ENCODE measurements at places on chromosomes 13 and 19.

DNA sequence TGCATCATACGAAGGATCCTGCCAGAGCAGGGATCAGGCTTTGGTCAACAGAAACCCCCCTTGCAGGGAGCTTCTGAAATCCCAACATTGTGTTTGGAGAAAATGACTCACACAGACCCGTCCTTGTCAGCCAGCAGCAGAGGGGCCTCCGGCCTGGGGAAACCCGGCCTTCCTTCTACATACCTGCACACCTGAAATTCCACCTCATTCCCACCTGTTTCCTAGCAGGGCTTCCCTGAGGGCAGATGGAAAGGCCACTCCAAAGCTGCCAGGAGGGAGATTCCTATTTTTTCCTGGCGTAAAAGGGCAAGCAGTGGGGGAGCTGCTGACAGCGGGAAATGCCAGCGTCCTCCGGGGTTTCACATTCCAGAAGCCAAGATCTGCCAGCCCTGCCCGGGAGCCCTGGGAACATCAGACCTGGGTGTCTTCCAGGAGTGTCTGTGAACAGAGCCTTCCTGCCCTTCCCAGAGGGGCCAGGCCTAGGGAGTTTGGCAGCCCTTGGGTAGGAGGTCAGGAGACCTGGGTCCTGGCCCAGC lies 3.0 kb upstream of the IGFL1 start:
- DNase-seq = no peak

- DNase-seq = no peak
These were observed 38.1 kb downstream of the PSG5 start for GRCh38 chr19:43148233-43148632.

GRCh38 chr19:4359627-4360000 lies 16.3 kb downstream of the MPND start:
- no peak for DNase-seq

- DNase-seq = no peak
These were observed 13.0 kb downstream of the YIPF2 start for GRCh38 chr19:10915130-10916091.

GRCh38 chr13:84802073-84802472 lies 919.8 kb upstream of the SLITRK1 start:
- DNase-seq = no peak

DNA sequence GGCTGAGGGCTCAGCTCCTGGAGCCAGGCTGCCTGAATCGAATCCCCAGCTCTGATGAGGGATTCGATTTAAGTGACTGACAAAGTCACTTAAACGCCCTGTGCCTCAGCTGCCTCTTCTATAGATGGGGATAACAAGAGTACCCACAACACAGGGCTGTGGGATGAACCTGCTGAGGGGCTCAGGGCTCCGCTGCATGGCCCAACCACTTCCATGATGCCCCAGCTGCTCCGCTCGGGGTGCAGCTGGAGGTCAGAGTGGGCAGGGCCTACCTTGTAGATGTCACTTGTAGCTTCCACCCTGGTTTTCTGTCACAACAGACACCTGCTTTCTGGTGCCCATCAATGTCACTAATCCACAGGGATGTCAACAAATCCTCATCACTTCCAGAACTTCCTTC lies 39.2 kb downstream of the STK24 start:
- no peak for DNase-seq

DNA sequence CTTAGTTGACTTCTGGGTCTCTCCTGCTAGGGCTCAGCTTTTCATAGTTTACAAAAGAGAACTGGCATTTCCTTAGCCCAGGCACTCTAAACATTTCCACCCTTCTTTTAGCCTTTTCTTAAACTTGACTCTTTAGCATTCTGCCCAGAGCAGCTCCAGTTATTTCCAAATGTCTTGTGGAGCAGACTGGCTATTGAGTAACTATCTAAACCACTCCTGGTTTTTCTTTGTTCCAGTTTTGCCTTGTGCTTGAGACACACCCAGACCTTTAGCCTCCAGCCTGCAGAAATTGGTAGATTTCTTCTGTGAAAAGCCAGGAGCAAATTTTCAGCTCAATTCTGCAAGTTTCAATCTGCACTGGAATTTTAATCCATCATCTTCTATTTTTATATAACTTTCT lies 1813.1 kb downstream of the OLFM4 start:
- DNase-seq = no peak

DNA sequence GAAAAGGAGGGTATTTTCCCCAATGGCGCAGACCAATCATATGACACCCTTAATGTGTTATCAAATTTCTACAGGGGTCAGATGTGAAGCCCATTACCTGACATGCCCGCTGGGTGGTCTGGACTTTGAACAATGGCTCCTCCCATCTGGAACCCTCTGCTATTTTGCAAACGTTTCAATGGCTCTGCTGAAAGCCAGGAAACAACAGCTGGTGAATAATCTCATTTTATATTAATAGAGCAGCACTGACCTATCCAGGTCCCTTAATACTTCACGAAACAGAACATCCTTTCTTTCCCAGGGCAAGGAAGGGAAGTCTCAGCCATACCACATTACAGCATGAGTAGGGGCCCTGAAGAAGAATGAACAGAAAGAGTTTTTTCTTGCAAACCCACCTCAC lies 20.3 kb upstream of the KPNA3 start:
- no peak for DNase-seq

DNA sequence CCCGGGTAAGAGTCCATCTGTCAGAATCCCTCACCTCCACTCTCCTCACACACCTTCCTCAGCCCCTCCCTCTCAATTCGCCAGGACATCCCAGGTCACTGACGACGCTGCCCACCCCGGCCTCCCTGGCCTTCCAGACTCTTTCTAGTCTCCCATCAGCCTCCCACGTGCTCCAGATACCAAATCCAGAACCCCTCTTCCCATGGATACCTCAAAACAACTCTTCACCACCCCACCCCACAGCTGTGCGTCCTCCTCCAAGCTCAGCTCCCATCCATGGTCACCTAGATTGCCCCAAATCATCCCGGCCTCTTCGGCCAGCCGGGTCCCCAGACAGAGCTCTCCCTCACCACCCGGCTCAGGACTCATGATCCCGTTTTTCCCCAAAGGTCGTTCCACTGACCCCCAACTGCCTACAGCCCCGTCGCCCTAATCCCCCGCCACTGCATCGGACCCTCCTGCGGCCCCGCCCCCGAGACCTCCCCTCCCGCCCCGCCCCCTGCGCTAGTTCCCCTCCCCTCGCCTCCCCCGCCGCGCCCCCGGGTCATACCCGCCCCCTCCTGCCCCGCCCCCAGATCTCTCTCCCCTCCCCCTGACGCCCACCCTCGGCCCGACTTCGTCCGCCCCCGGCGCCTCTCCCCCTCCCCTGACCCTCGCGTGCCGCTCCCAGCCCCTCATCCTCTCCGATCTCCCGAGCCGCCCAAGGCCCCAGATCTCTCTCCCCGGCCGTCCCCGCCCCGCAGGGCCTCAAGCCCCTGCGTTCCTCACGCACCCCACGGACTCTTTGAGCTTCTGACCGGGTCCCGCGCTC lies 546 bp downstream of the UBXN6 start:
- peak; percentile 46 for DNase-seq

GRCh38 chr13:94305033-94305432 lies 174.4 kb downstream of the DCT start:
- no peak for DNase-seq

GRCh38 chr13:91698308-91698707 lies 299.9 kb downstream of the GPC5 start:
- no peak for DNase-seq

GRCh38 chr19:10135551-10136334 lies 16.0 kb upstream of the EIF3G start:
- DNase-seq = no peak

GRCh38 chr19:18978616-18979015 lies 37.6 kb upstream of the HOMER3 start:
- no peak for DNase-seq

GRCh38 chr13:24097064-24097463 lies 63.5 kb upstream of the SPATA13 start:
- peak; percentile 59 for DNase-seq

DNA sequence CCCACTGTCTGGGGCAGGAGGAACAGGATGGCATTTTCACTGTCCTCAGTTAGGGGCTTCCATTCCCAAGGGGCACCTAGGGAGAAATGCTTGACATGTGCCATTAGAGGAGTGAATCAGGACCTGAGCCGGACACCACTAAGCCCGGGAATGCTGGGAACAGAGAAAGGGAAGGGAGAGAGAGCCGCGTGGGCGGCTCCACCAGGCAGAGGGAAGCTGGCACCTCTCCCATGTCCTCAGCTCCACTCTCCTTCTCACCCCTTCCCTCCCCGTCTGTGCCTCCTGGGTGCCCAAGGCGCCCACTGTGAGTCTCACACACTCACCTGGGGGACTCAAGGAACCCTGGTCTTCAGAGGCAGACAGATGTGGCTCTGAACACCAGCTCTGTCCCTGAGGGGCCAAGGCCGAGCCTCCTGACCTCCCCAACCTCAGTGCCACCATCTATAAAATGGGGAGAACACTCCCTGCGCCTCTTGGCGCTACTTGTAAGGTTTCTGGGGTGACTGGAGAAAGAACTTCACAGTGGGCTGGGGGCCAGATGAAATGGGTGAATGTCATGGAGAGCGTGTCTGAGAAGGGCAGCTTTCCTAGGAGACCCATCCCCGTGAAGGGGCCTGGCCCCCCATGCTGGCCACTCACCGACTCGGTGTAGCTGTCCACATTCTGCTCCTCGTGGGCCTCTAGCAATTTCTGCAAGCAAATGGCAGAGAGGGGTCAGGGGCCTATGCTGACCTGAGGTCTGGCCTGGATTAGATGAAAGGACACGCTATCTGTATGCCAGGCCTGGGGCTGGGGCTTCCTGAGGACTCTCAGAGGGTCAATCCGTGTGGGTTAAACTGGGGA lies 5.3 kb upstream of the KPTN start:
- no peak for DNase-seq

DNA sequence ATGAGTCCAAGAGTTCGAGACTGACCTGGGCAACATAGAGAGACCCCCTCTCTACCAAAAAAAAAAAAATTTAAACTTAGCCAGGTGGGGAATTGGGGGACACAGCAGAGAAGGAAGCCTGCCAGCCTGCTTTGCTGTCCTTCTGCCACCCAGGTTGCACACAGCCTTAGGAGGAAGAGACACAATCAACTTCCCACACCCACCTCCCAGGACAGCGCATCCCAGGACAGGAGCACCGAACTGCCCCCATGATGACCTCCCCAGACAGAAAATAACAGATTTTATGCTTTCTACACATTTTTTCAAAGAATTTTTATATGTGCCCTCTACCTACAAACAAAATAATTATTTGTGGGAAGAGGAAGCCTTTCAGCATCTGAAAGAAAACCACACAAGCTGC lies 126.0 kb upstream of the ZNF507 start:
- no peak for DNase-seq

DNA sequence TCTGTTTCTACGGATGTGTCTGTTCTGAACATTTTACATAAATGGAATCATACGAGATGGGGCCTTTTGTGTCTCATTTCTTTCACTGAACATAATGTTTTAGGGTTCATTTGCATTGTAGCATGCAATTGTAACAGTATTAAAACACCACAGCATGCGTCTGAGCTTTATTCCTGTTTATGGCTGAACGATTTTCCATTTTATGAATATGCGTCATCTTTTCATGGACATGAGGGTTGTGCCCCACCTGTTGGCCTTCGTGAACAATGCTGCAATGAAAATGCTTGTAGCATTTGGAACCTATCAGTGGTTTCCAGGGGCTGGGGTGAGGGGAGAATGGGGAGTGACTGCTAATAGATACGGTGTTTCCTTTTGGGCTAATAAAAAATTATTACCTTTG lies 5.1 kb downstream of the OR10H1 start:
- DNase-seq = no peak

- no peak for DNase-seq
These were observed 29.0 kb downstream of the RANBP3 start for GRCh38 chr19:5948752-5949564.

GRCh38 chr13:67281466-67281865 lies 51.3 kb upstream of the PCDH9 start:
- no peak for DNase-seq

DNA sequence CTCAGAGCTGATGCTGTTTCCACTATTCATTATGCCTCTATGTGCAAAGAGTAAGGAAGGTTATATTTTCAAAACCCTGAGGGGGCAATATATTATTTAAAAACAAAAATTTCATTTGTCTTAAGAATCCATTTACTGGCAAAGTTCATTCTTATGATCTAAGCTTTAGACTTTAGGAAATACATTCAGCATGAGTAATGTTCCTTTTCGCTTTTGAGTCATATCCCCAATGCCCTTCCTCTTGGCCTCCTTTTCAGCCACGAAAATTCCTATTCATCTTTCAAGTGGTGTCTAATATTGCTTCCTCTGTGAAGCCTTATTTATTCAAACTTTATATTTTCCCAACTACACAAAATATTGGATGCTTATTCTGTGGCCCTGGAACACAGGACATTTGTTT lies 1317.0 kb downstream of the PCDH9 start:
- no peak for DNase-seq

DNA sequence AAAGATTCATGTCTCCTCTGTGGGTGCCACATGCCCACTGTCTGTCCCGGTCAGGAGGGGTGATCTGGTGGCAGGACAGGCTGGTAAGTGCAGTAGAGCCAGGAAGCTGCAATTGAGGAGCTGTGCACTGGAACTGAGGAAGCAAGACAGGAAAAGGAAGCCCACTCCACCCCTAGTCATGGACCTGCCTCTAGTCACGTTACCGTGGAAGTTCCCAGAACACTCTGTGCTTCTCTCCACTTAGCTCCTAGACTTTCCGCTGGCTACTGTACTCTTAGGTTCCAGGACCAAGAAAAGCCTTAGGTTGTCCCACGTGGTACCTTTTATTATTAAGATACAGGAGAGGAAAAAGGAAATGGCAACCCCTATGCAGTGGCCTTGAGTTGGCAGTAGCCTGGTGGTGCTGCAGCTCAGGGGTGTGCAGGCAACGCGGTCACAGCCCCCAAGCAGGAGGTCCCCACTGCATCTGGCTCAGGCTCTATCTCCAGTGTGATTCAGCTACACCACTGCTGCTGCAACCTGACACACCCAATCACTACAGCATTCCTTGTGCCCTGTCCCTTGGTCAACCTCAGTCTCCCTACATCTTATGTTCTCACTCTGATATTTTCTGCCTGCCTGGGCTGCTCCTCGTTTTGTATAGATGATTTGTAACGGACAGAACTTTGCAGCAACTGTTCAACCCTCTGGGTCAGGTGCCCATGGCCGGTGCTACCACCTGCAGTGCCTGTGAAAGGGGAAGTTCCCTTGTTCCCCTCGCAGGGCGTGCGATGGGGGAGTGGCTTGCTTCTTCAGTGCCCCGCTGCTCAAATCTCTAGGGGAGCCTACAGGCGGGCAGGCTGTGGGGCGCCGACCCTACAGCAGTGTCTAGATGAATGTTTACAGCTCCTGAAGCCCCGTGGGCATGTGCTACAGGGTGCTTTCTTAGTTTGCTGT lies 24.4 kb upstream of the GPR12 start:
- no peak for DNase-seq

Data from stimulated activated CD4-positive, alpha-beta T cell treated with anti-CD3 and anti-CD28 coated beads, Interleukin-4, amount 100 ng/mL, for 24 hours (primary cell).